Activated CD4-positive, alpha-beta T cell treated with anti-CD3 and anti-CD28 coated beads, Interleukin-2, amount 50 U/mL, for 4 hours (primary cell): ENCODE measurements at places on chromosomes 1 and 21.

GRCh38 chr1:38094711-38095290 is 48.2 kb upstream of the POU3F1 start:
- DNase-seq, result no peak

DNA sequence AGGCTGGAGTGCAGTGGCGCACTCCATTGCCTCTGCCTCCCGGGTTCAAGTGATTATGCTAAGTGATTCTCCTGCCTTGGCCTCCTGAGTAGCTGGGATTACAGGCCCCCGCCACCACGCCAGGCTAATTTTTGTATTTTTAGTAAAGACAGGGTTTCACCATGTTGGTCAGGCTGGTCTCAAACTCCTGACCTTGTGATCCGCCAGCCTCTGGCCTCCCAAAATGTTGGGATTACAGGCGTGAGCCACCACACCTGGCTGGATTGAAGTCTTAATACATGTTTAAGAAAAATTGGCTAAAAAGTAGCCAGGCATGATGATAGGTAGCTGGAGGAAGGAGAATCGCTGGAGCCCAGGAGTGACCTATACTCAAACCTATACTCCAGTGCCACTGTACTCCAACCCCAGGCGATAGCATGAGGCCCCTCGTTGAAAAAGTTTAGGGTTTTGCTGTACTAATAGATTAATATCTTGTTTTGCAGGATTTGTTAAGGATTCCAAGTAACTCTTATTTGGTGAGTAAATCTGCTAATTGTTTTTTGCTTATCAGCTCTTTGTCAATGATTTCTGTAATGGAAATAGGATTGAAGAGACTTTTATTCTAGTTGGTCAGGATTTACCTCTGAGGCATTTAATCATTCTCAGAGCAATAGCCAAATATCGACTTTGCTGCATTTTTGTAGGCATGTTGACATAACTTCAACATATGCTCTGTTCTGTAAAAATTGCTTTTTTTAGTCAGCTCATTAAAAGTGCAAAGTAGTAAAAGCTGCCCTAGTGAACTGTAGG is 2.0 kb downstream of the RCC1 start:
- no peak for DNase-seq

DNA sequence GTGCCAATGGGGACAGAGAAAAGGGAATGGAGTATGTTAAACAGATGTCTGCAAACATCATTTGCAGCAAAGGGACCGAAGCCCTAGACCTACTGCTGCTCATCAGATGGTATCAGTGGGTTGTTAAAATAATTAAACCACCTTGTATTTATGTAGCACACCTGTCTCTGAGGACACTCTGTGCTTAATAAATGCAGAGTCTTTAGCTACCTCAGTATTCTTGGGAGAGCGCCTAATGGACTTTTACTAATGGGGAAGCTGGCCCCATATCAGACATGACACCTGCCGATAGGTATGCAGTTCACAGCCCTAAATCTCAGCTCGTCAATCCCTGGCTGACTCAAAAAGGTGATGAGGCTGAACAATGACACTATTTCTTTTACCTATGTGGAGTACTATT is 54.4 kb downstream of the SYT6 start:
- no peak for DNase-seq

GRCh38 chr21:38297871-38298270 is 41.1 kb downstream of the KCNJ15 start:
- no peak for DNase-seq

- DNase-seq, result no peak
Measured at GRCh38 chr1:165703648-165704047, 5.3 kb upstream of the ALDH9A1 start.

GRCh38 chr1:7418442-7419080 is 352.5 kb upstream of the VAMP3 start:
- DNase-seq, result no peak

DNA sequence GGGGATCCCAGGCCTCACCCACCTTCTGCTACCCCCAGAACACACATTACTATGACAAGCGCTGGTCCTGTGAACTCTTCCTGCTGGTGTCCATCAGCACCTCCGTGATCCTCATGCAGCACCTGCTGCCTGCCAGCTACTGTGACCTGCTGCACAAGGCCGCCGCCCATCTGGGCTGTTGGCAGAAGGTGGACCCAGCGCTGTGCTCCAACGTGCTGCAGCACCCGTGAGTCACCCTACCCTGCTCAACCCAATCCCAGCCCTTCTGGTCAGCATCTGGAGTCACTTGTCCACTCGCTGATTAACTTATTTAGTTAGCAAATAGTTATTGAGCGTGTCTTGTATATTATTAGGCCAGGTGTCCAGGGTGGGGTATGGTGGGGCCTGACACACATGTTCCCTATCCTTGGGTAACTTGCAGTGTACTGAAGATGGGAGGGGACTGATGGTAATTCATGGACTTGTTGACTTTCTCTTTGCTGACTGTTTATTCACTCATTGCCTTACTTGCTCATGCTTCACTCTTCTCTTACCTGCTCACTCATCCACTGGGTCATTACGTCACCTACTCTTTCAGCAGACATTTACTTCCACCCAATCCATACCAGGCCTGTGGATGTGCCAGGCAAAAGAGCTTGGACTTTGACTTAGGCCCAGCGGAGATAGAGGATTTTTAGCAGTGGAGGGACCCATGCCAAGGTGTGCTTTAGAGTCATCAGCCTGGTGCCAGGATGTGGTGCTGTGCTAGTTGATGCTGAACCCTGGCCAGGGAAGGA is 12.9 kb upstream of the KPNA6 start:
- no peak for DNase-seq
